Activated CD4-positive, CD25-positive, alpha-beta regulatory T cell treated with anti-CD3 and anti-CD28 coated beads, Interleukin-2, amount 50 U/mL, for 72 hours (primary cell): ENCODE measurements at places on chromosomes 3 and 15.

GRCh38 chr3:114420072-114420471 lies 126.2 kb downstream of the TIGIT start:
- DNase-seq: no peak

GRCh38 chr3:195101001-195101583 lies 169.9 kb downstream of the XXYLT1 start:
- no peak for DNase-seq

DNA sequence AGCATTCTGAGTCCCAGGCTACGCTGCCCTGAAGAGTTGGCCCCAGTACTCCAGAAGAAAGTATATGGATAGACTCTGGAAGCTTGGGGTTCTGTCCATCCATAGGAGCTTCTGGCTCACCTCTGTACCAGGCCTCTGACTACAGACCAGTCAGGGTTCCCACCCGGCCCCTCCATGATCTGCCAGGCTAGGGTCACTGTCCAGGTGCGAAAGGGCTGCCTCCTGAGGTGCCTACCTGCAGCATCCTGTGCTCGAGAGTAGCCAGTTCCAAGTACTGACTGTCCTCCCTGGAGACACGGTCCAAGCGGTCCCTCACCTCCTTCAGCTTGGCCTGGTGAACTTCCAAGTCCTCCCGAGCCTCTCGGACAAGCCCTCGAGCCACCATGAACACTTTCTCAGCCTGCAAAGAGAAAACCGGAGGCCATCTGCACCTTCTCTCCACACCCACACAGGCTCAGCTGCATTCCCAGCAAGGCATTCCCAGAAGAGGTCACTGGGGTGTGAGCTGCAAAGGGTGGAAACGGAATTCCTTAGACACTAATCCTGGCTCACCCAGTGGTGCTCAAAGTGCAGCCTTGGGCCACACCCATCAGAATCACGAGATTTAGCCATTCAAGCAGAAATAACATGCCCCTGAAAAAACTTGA lies 3.7 kb upstream of the PLXNB1 start:
- no peak for DNase-seq

DNA sequence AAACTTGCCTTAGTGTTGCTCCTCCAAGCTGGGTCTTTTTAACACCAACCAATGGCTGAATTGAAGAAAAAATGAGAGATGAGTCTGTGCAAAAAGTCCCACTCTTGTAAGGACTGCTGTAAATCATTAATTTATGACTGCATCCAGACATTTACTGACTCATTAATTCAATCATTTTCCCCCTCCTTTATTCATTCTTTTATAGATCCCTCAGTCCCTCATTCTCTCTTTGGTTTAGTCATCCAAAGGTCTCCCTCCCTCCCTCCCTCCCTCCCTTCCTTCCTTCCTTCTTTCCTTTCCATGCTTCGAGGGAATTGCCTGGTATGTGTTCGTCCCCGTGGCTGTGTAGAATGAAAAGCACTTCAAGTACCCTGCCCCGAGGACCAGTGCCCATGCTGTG lies 35.3 kb upstream of the MRPS22 start:
- no peak for DNase-seq

DNA sequence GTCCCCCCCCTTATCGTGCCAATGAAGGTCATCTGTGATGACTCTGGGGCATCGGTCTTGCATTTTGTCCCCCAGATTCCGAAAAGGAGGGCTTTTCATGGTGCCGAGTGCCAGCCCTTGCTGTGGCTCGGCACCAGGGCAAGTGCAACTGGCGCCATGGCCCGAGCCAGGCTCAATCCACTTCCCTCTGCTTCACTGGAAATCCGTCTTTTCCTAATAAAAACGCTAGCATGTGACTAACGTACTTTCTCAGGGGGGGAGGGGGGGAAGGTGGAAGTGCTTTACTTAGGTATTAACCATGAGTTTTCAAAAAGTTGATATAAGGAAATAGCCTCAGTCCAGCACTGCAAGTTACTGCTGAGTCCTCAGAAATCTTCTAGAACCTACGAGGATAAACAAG lies 20.5 kb downstream of the TRPM1 start:
- DNase-seq: no peak
